AG10803 (cell line): ENCODE measurements at places on chromosomes 3 and 15.
A peak's percentile ranks its signal among the peaks of the same experiment; 100 is the strongest.

DNA sequence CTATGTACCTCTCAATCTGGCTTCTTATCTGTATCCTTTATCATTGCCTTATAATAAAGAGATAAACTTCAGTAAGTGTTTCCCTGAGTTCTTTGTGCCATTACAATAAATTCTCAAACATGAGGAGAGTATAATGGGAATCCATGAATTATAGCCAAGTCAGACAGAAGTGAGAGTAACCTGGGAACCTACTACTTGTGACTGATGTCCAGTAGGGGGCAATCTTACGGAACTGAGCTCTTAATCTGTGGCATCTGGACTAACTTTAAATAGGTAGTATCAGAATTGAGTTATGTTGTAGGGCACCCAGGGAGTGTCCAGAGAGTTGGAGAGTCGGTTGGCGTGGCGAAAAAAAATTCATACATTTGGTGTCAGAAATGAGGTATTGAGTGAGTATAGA lies 542.6 kb downstream of the ZBBX start:
- no peak for DNase-seq

DNA sequence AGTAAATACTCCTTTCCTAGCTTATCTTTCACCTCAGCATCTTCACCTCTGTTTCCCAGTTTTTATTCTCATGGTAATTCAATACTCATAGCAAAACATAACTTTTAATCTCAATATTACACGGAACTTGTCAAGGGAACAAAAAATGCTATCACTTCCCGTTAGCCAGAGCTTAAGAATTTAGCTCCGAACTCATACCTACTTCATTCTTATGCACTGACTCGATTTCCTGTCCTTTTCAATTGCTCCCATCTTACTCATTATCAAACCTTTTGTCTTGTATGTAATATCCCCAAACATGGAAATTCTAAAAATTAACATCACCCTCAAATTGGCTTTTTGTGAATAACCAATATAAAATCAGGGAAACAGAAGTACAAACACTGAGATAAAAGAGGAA lies 28.2 kb downstream of the MYEF2 start:
- peak; percentile 56 for DNase-seq

DNA sequence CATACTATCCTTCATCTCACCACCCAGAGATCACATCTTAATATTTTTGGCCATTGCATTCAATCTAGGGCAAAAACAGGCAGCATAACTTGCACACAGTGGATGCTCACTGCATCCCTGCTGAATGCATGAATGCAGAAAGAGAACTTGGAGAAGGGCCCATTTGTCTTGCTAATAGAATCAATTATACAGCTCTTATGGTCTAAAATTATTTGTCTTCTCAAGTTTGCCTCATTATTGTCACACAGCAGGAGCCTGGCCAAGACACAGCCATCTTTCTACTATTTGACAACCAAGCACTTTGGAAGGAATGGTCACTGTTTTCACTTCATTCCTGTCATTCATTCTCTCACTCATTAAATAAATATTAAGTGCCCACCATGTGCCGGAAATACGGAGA lies 1.2 kb upstream of the ARHGEF26 start:
- no peak for DNase-seq

GRCh38 chr3:11799791-11800190 lies 46.9 kb downstream of the TAMM41 start:
- no peak for DNase-seq

DNA sequence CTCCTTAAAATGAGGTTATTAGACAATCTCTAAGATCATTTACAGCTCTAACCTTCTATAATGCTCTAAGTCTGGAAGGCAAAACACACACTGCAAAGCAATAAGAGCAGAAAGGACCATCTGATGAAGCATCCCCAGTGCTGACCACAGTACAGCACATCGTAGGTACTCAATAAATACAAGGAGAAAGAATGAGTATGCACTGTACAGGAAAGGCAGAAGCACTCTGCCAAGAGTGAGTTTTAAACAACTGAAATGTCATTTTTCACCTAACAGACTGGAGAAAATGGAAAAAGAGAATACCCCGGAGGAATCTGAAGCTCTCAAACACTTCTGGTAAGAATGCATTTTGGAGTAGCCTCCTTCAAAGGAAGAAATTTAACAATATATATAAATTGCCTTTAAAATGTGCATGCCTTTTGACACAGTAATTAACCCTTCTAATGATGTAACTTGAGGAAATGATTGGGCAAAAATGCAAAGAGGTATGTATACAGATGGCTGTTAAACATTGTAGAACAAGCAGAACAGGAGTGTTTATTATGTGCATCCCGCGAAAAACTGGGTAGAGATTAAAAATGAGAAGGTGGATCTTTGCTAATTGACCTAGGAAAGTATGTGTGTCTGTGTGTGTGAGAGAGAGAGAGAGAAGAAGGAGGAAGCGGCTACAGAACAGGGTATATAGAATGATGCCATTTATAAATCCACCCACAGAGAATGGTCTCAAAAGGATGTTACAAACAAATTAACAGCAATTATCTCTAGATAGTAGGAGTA lies 8.0 kb upstream of the OXTR start:
- DNase-seq: no peak

DNA sequence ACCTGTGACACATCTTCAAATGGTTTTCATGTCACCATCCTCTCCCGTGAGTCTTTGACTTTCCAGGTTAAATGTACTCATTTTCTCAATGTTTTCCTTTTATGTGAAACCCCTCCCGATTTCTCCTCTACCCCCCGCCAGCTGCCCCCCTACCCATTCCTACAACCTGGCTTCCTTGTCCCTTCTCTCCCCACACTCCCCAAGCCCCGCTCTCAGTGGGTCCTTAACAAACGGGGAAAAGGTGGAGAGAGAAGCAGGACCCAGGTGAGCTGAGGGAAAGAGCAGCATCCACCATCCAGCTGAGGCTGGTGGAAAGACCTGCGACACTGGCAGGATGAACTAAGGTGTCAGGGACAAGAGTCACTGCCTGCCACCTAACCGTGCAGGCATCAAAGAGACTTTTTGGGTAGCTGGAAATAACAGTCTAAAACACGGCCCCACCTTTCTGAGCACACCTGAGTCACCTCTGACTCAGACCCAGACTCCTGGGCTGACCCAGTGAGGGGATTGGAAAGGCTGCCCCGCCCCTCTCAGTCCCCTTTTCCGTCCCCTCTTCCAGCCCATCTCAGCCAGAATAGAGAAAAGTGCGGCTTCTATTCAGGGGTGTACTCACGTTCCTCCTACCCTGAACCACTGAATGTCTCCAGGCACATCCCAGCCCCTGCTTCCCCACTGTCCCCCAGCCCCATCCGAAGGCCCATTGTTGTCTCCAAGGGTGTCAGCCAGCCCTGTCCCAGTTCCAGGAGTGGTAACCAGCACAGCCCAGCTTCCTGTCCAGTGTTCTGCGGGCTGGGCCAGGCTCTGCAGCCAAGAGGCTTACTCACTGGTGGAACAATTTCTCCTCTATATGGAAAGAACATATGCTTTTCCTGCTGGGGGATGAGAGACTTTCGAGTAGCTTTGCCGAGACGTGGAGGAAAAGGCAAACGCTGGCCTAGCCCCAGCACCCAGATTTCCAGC lies 20.4 kb downstream of the ISG20 start:
- peak; percentile 60 for DNase-seq

GRCh38 chr3:7710284-7710683 lies 791.3 kb upstream of the LMCD1 start:
- no peak for DNase-seq

DNA sequence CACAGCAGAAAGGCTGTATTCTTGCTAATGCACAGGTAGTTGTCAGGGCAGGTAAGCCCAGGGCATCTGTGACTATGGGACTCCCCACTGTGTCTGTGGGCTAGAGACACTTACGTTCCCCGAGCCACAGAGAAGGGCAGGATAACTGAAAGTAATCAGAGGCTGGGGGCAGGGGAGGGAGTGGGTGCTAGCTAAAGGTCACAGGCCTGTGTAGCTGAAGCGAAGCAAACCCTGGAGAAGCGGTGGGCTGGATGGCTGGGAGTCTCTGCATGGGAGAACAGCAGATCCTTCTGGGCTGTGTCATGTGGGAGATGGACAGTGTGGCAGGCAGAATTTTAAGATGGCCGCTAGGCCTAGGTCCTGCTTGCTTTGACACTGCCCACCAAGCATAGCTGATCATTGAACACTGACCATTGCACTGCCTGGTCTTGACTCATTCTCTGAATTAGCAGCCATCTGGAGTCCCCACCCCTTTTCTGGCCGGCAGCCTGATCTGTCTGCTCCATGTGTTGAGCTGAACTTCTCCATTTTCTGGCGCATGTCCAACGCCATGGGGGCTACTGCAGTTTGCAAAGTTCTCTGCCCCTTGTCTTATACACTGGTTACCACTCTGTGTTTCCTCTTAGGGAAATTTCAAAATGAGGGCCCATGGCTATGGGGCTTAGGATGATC lies 110.0 kb downstream of the DGKG start:
- no peak for DNase-seq

DNA sequence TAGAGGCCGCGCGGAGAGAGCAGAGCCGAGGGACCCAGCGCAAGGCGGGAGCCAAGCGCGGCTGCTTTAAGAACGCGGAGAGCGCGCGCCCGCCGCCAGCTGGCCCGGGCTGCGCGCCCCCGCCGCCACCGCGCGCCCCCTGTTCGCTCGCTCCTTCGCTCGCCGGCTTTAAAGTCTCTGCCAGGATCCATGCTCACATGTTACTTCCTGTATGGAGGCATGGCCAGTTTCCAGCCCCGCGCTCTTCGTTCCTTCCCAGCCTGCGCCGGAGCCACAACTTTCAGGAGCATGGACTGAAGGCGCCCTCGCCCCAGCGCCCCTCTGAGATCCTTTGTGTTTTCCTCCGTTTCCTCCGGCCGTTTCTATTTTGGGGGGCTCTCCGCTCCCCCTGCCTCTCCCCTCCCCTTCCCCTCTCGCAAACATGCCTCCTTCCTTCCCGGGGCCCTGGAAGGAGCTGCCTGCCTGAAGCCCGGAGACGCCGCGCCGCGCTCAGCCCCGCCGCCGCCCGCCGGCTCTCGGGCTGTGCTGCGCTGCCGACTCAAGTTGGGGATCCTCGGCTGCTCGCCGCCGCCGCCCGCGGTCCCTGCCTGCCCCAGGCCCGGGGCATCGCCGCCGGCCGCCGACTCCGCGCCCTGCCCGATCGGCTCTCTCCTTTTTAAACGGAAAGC lies at the start of gene PTPRG:
TSS of gene PTPRG (plus strand) at position 198 of the 668 bp plus-strand sequence. CDS start 717 bp downstream, outside the sequence.
- DNase-seq: peak; percentile 95

DNA sequence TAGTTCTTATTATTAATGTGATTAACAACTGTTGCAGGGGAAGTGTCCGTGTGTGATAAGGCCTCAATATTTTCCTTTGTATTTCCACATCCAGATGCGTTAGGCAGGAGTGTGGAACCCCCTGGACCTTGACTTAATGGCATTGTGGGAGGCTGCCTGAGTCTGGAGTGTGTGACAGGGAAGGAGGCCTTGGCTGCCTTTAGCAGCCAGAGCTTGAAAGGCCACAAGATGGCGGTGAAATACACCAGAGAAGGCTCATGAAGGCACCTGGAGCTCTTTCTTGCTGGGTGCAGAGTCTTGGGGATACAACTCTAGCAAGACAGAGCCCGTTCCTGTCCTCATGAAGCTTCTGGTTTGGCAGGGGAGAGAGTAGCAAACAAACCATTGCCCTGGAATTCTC lies 36.9 kb downstream of the POLR2M start:
- no peak for DNase-seq

DNA sequence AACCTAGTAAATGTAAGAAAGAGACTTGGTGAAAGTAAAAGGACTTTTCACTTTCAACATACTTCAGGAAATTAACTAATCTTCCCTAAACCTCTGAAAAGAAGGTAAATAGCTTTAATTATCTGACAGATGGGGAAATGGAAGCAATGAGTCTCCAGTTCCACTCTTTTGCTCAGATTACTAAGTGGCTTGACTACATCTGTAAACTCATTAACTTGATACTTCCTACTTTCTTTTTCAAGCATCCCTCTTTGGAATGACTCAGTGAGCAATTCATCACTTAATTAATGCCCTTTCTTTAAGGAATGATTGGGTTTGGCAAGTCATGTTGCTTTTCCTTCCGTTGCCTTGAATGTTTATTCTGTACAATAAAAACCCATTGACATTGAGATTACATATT lies 234.2 kb downstream of the GRM7 start:
- DNase-seq: no peak

GRCh38 chr15:49103002-49103401 lies 52.4 kb downstream of the COPS2 start:
- peak; percentile 9 for DNase-seq
